ENCODE measurements at places on chromosomes 11 and 22. TPM values are rescaled to one million over a fixed set of nuclear protein-coding genes. Genes with fewer than 3 reads are reported as not detected.

Gene NXPE2
- 0.16 TPM for total RNA-seq

Gene SLC22A12
- not detected for total RNA-seq

Gene NAALAD2
- 7.4 TPM for total RNA-seq

Gene TTLL1
- total RNA-seq, result 19.3 TPM

Gene ADORA2A
- 3.1 TPM for total RNA-seq

Gene CLDN5
- total RNA-seq, result not detected

Gene HBE1
- not detected for total RNA-seq

Gene BTBD18
- not detected for total RNA-seq

Gene POTEH
- total RNA-seq, result not detected

Gene DYNC2H1
- total RNA-seq, result 79.0 TPM

Gene MMP27
- 2.6 TPM for total RNA-seq

Gene SERPING1
- 24.5 TPM for total RNA-seq

Gene SCN2B
- total RNA-seq, result under 0.01 TPM

Gene MMP13
- total RNA-seq, result 2.8 TPM

Gene TRIM51
- not detected for total RNA-seq

Gene AIFM3
- total RNA-seq, result 0.36 TPM

Gene DEFB131B
- not detected for total RNA-seq

Gene SUSD2
- total RNA-seq, result 3.4 TPM

Gene KCNE3
- total RNA-seq, result 1.8 TPM

Gene PRR5L
- 26.0 TPM for total RNA-seq

Gene NCAM1
- 4.2 TPM for total RNA-seq

Gene PRR33
- total RNA-seq, result not detected

Gene RAG2
- not detected for total RNA-seq

Gene P2RX6
- total RNA-seq, result 11.5 TPM

Gene CHRDL2
- 0.16 TPM for total RNA-seq

Gene TRIM48
- not detected for total RNA-seq

Gene OR51B5
- not detected for total RNA-seq

Gene CHCHD10
- total RNA-seq, result 2.6 TPM

Gene PHF21B
- total RNA-seq, result not detected

Gene NNMT
- 713 TPM for total RNA-seq

Gene MLC1
- total RNA-seq, result under 0.01 TPM

Gene LRRC4C
- total RNA-seq, result not detected

Gene JHY
- 10.3 TPM for total RNA-seq

Gene ART1
- total RNA-seq, result not detected

Gene APOBEC3G
- 15.8 TPM for total RNA-seq

Gene TCP11L1
- 60.8 TPM for total RNA-seq

Gene MS4A1
- not detected for total RNA-seq

Gene KBTBD3
- total RNA-seq, result 3.2 TPM

Gene HTR3A
- total RNA-seq, result not detected

Gene CTTN
- total RNA-seq, result 367 TPM

Gene CDON
- 368 TPM for total RNA-seq

Gene CDHR5
- total RNA-seq, result not detected

Gene RHOD
- 27.1 TPM for total RNA-seq

Gene CARD10
- 17.4 TPM for total RNA-seq

Gene EXPH5
- total RNA-seq, result 3.4 TPM

Gene DBX1
- not detected for total RNA-seq

Gene TUB
- 17.8 TPM for total RNA-seq

Gene OR52E8
- not detected for total RNA-seq

Gene ARHGAP20
- total RNA-seq, result 1.1 TPM

Gene CELSR1
- 3.1 TPM for total RNA-seq

Gene USH1C
- total RNA-seq, result not detected

Gene TRIM49
- total RNA-seq, result not detected

Gene SAA4
- total RNA-seq, result not detected

Gene RAB39A
- not detected for total RNA-seq

Gene RTN4RL2
- 0.49 TPM for total RNA-seq

Gene BIK
- not detected for total RNA-seq

Gene TYR
- 0.16 TPM for total RNA-seq

Gene NTM
- total RNA-seq, result 14.6 TPM

Gene GVQW3
- total RNA-seq, result 1.9 TPM

Data from hair follicle dermal papilla cell (primary cell).